Stimulated activated CD8-positive, alpha-beta memory T cell treated with anti-CD3 and anti-CD28 coated beads, Interleukin-2, amount 100 ng/mL, for 1 hour (primary cell): ENCODE measurements at places on chromosomes 5 and 9.

DNA sequence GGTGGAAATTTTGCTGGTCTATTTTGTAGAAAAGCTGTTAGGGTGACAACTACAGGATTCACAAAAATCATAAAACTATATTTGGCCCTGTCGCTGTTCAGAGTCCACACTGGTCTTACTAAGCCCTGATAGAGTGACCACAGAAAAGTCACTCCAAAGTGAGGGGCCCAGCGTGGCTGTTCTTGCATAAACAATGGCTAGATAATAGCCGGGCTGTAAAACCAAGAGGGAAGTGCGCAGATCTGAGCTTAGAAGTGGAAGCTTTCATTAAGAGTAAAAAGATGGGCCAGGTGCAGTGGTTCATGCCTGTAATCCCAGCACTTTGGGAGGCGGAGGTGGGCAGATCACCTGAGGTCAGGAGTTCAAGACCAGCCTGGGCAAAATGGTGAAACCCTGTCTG is 15.5 kb upstream of the CTSL start:
- no peak for DNase-seq

GRCh38 chr5:57405984-57406383 is 76.6 kb downstream of the ACTBL2 start:
- no peak for DNase-seq

- DNase-seq: no peak
Observed at GRCh38 chr5:146448783-146449519, 1.8 kb downstream of the TCERG1 start.

- DNase-seq: no peak
Observed at GRCh38 chr9:92770360-92770995, 5.8 kb upstream of the BICD2 start.

DNA sequence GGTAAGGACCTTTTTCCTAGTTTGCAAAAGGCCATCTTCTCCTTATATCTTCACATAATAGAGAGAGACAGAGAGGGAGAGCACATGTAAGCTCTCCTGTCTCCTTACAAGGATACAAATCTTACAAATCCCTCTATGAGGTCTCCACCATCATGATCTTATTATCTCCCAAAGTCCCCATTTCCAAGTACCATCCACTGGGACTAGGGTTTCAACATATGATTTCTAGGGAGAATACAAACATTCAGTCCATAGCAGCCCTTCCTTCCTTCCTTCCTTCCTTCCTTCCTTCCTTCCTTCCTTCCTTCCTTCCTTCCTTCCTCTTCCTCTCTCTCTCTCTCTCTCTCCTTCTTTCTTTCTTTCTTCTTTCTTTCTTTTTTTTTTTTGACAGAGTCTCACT is 1132.9 kb upstream of the WWC1 start:
- DNase-seq: no peak

DNA sequence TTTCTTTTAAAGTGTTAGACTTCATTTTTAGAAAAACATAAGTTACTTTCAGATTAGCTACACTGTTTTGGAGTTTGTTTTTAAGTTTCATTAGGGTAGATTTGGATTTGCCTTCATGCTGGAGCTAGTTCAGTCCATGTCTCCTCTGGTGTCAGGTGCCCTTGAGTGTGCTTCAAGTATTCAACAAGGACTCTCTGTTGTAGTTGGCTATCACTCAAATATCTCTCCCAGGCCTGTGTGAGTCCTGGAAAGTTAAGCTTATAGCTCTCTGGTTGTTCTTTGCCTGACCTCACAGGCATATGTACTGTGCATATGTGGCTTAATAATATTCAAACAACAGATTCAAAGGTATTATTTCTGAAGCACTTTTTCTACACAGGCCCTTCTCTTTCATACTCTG is 45.4 kb downstream of the PTBP3 start:
- no peak for DNase-seq

DNA sequence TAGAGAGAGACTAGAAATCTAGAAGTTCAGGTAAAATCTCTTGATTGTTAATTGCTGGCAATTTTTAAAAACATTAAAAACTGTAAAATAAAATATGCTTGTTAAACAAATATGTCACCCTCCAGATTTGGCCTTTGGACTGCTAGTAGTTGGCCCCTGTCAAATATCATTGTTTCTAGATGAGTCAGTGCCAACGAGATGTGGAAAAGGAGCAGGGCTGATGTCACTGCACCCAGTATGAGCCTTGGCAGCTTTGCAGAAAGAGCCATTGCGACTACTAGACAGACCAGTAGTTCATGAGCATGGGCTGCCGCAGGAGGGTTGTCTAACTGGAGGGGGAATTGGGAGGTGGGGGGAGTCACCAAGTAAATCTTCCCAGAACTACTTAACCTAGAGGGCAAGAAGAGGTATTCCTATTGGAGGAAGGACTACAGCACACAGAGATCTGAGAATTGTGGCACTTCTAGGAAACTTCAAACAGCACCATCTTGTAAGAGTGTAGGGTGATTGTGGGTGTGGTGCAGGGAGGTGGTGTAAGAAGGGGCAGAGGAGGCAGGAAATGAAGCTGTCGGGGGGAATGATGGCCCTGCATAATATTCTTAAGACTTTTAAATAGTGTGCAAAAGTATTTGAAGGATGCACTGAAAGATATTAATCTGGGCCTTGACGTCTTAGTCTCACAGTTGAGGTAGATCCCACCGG is 7.1 kb upstream of the DOCK2 start:
- DNase-seq: no peak

DNA sequence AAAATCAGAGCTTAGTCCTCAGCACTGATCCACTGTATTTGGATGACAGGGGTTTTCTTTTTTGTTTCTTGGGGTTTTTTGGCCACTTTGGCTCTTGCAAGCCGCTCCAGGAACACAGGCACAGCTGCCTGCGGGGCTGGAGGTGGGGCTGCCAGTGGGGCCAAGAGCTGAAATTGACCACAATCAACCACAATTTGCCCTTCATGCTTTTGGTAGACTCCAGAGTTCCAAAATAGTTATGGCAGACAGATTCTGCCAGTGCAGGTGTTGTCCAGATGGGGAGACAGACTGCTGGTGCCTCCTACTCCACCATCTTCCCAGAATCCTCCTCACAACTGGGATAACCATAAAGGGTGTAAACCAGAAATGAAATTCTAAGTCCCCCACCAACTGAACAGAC is 36.5 kb downstream of the PLEKHG4B start:
- DNase-seq: no peak

DNA sequence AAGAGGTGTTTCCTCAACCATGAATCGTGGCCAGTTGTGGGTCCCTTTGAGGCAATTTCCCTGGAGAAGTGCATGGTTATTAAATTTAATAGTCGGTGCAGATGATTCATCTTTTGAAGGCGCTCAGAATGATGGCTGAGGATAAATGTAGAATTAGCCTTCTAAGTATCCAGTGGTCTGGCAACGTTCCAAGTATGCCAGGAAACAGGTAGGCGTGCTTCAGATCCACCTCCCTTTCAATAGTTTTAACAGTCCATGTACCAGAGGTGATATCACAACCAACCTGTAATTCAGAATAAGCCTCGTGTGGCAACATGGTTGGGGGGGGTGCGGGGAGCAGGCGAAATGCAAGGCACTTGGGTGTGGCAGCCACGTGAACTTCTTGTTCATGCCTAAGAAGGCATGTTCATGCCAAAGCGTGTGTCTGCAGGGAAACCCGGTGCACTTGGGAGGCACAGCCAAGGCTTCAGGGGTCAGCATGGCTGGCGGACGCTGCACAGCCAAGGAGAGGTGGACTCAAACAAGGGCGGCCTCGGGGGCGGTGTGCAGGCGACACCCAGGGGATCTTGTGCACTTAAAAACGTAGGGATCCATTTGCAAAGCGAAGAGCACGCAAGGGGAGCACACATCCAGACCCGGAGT is 5.2 kb upstream of the NKD2 start:
- no peak for DNase-seq

GRCh38 chr9:132780230-132781007 is 97.7 kb downstream of the AK8 start:
- no peak for DNase-seq

DNA sequence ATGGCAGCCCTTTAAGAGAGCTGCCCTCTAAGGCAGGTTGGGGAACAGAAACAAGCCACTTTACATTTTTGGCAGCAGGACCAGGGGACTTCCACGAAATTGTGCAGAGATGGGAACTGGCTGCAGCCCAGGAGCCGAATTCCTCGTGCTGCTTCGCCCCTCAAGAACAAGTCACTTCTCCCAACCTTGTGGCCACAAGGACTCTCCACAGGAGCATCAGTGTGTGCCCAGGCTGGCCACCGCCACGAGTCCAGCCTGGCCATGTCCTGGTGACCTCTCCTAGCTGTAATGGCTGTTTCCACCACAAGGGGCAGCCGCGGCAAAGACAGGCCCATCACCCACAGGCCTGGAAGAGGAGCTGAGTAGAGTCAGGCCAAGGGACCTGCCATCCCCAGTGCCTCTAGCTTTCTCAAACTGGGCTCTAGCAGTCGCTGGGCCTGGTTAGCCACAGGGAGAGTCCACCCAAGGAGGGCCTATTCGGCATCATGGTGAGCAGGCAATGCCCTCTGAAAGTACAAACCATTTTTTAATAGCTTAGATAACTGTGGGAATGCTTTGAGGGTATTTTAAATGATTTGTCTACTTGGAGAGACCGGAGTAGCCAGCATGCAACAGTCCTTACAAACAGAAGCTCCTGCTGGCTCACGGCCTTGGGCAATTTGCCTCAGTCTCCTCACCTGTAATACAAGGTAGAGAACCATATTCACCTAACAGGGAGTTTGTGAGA is 129.0 kb downstream of the COL23A1 start:
- no peak for DNase-seq

DNA sequence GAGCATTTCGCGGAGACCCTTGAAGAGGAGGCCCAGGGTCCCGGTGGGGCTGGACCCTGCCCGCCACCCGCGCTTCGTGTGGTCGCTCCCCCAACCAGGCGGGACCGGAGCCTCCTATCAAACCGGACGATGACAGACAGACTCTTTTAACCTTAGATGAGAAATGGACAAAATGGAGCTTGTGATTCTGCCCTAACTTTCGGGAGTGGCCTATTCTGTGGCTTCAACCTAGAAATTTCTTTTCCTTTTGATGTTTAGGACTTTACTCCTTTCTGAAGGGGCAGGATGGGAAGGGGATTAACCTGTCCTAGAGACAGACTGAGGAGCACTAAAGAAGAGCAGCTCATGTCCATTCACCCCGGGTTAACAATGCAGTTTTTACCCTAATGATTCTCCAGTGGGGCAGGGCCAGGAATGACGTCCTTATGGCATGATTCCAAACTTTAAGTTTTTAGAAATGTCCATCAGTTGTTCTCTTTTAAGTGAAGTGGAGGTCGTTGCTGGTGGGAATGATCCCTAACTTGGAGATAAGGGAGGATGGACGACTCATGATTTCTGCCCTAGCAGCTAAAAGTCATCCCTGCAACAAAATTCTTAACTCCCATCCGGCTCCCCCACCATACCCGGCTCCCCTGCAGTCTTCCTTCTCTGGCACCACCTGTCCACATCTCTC is 1.0 kb downstream of the NIPSNAP3A start:
- DNase-seq: no peak

DNA sequence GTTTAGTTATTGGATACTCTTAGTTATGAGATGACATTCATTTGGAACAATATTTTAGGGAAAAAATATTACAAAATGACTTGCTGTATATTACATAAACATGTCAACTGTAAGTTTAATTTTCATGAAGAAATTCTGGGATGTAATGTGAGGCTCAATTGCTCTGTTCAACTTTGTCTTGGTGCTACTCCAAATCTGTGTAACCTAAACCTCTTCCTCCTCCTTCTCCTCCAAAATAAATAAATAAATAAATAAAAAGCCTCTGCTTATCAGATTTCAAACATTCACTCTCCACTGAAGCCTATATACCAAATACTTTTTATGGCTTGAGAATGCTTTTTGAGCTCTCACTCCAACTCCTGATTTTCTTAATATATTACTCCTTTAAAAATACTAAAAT is 27.7 kb downstream of the ACTBL2 start:
- no peak for DNase-seq

- DNase-seq: no peak
Observed at GRCh38 chr5:143938230-143938629, 126.3 kb downstream of the HMHB1 start.

GRCh38 chr9:127927988-127928675 is 2.4 kb downstream of the PIP5KL1 start:
- no peak for DNase-seq

DNA sequence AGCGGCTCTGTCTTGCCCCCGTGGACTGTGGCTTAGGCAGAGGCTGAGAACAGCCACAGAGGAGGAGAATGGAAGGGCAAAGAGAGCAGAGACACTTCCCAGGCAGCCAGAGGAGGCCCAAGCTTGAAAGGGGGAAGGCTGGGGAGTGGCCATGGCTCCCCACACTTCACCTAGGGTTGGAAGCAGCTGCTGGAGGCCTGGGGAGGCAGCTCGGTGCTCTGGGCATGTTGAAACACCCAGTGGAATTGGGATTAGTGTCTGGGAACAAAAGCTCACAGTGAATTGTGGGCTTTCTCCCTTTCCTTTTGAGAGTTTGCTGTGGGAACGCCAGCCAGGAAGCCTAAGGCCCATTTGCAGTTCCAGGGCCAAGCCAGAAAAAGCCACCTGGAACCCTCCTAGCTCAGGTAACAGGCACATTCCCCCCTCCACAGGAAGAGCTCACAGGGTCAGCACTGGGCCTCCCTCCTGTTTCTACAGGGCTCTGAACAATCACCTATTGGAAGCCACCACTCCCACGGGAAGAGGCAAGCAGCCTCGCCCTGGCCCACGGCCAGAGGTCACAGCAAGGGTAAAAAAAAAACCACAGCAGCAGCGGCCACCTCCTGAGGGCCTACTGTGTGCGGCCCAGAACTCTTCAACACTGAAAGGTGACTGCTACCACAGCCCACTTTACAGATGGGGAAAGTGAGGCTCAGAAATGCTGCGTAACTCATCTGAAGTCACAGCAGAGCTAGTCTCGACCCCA is 20.2 kb downstream of the EEIG1 start:
- no peak for DNase-seq

GRCh38 chr9:89670114-89670513 is 65.3 kb downstream of the GADD45G start:
- no peak for DNase-seq

DNA sequence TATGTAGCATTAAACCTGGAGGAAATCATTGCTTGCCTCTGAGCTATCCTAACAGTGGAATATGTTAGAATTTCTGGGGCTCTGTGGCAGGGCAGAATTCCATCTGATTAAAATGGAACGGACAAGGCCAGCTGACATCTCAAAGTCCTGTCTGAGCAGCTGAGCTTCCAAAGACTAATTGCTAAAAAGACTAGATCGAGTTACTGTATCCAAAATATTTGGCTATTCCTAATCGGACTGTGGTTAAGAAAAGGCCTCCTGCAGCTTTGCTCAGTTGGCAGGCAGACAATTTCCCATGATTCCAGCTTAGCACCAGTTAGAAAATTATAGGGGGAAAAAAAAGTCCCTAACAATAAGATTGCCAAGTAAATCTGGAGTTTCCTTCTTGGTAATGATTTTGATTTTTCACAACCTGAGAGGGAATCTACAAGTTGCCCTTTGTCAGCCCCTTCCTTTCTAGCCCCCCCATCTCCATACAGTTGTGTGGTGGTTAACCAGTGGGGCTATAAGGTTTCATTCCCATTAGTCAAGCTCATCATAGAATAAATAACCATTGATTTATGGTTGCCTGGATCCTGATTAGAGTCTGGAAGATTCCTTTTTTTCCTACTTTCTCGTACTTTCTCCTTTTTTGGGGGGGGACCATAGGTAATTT is 26.4 kb downstream of the PTGR1 start:
- DNase-seq: no peak

GRCh38 chr5:177452688-177453638 is 6.3 kb downstream of the PRR7 start:
- no peak for DNase-seq
